ENCODE measurements at places on chromosomes 3 and 15. TPM values are rescaled to one million over a fixed set of nuclear protein-coding genes. Genes with fewer than 3 reads are reported as not detected.

- no peak for DNase-seq
Observed at GRCh38 chr3:111582120-111582474, 13.0 kb downstream of the ZBED2 start.

- no peak for DNase-seq
Observed at GRCh38 chr3:146152834-146153233, 8.2 kb downstream of the PLOD2 start.

- DNase-seq, result no peak
Observed at GRCh38 chr3:133016838-133017309, 21.3 kb upstream of the TMEM108 start.

The CACNA2D3 gene
- total RNA-seq, result not detected
